ENCODE measurements at places on chromosomes 12 and 14.

DNA sequence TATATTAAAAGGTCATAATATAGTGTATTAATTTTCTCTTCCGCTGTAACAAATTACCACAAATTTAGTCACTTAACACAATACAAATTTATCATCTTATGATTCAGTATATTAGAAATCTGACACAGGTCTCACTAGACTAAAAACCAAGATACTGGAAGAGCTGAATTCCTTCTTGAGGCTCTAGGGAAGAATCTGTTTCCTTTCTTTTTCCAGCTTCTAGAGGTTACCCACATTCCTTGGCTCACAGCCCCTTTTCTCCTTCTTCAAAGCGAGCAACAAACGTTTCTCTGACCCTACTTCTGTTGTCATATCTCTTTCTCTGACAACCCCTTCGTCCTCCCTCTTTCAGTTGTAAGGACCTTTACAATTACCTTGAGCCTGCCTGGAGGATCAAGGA lies 43.4 kb upstream of the AMN1 start:
- DNase-seq: no peak

DNA sequence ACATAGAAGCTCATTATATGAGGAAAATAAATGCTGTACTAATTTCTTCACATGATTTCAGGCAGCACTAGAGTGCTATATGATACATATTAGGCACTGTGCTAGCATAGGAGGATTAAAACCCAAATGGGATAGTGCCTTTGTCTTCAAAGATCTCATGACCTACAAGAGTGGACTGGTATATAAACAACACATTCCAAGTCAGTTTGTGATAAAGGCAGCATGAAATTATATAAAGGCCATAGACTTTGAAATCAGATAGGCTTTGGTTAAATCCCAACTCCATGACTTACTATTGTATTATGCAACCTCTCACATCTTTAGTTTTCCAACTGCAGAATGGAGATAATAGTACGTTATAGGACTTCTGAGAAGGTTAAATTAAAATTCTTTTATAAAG lies 179.7 kb downstream of the RAD51B start:
- no peak for DNase-seq

DNA sequence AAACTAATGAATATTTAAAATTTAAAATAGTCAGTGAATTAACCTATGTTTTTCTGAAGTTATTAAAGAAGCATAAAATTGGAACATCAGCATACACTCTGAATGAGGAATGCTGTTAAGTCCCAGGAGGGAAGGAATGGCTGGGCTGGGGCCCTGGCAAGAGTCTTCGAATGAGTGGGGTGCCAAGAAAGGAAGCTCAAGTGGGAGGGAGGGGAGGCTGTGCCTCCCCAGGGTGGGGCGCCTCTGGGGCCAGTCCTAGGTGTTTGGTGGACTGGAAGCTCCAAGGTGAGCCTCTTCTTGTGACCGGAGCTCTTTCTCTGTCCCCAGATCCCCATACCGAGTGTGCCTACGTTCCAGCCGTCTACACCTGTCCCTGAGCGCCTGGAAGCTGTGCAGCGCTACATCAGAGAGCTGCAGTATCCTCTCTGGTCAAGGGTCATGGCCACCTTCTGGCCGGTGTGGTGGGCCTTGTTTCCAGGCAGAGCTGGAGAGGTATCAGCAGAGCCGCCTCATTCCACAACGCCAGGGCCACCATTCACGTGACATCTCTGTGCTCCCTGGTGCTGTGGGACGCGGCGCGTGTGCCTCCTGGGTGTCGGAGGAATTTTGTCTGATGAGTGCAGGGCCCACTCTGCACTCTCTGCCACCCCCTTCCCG lies 8.5 kb downstream of the VASH1 start:
- DNase-seq: no peak

DNA sequence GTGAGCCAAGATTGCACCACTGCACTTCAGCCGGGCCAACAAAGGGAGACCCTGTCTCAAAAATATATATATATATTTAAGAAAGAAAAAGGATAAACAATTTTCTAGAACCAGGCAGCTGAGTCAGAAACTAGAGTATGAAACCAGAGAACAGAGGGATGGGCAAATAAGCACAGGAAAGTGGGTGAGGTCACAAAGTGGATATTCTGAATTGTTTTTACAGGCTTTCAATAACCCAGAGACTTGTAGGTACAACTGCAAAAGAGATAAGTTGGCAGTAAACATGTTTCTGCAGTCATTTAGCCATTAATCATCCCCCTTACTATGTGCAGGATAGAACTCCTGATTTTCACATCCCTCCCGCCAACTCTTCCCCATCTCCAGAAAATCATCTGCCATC lies 94.2 kb downstream of the BTG1 start:
- DNase-seq: no peak

- no peak for DNase-seq
Observed at GRCh38 chr12:67568055-67568454, 80.5 kb upstream of the DYRK2 start.

GRCh38 chr14:33702293-33702692 lies 248.6 kb downstream of the EGLN3 start:
- DNase-seq: no peak

DNA sequence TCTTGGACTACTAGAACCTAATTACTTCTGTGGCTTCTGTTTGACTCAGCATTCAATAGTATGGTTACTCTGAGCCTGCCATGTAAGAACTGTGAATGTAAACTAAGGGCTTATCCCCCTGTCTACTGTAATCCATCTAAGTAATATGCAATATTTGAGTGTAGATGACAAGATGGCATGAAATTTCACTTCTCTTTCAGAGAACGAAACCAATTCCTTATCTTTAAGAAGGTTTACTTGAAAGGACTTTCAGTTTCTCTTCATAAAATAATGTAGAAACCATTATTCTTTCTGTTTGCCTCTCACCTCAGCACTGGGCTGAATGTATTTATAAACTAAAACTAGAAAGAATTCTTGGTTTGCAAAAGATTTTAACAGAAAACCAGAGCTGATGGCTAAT lies 60.4 kb upstream of the ARID2 start:
- DNase-seq: no peak

DNA sequence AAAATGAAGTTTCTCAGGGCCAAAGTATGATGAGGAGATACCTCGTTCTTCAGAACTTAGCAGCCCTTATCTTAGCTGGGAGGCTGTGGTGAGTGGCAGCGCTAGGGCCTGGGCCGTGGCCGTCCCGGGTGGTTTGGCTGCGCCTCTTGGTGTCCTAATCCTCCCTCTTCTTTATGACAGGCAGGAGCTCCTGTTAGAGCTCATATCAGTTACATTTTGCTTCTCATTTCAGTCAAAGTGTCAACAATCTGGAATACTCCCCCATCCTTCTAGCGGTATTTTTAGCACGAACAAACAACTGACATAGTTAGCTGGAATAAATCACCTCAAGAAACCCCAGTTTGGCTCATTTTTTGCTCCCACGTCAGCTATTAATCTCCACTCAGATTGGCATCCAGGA lies 188.8 kb downstream of the TTC7B start:
- no peak for DNase-seq

GRCh38 chr12:93832131-93832530 lies 155.0 kb downstream of the CRADD start:
- no peak for DNase-seq

DNA sequence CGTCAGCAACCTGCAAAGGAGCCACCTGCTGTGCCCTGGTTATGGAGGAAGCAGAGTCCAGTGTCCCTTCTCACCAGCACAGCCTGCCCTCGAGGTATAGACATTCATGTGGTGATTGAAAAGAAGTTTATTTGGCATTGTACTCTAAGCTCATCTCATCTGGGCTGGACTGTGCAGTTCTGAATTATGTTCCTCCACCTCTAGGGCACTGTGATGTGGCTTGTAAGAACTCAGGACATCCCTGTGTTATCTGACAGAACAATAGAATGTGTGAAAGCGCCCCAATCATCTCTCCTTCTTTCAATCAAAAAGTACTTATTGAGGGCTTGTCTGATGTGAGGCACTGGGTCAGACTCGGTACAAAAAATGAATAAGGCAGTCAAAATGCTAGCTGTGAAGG lies 140.1 kb downstream of the DHRS2 start:
- no peak for DNase-seq

GRCh38 chr14:77133720-77134338 lies 7.8 kb downstream of the ZDHHC22 start:
- peak; percentile 19 for DNase-seq

DNA sequence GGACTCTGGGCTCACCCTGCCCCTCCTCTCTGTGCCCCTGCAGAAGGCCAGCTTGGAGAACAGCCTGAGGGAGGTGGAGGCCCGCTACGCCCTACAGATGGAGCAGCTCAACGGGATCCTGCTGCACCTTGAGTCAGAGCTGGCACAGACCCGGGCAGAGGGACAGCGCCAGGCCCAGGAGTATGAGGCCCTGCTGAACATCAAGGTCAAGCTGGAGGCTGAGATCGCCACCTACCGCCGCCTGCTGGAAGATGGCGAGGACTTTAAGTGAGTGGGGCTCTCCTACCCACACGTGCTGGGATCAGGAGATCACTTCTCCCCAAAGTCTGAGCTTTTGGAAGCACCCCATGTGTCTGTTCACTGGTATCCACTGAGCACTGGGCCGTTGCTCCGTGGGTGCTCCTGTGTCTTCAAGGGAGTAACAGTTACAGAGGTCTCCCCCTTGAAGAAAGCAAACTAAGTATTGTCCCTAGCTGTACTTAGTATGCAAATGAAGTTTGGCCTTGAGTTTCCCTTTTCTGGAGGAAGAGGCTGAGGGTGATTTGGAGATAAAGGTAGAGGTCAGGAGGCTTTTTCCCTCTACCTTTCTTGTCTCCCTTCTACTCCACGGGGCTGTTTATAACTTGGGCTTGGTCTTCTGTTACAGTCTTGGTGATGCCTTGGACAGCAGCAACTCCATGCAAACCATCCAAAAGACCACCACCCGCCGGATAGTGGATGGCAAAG lies 3.3 kb downstream of the KRT18 start:
- DNase-seq: no peak

DNA sequence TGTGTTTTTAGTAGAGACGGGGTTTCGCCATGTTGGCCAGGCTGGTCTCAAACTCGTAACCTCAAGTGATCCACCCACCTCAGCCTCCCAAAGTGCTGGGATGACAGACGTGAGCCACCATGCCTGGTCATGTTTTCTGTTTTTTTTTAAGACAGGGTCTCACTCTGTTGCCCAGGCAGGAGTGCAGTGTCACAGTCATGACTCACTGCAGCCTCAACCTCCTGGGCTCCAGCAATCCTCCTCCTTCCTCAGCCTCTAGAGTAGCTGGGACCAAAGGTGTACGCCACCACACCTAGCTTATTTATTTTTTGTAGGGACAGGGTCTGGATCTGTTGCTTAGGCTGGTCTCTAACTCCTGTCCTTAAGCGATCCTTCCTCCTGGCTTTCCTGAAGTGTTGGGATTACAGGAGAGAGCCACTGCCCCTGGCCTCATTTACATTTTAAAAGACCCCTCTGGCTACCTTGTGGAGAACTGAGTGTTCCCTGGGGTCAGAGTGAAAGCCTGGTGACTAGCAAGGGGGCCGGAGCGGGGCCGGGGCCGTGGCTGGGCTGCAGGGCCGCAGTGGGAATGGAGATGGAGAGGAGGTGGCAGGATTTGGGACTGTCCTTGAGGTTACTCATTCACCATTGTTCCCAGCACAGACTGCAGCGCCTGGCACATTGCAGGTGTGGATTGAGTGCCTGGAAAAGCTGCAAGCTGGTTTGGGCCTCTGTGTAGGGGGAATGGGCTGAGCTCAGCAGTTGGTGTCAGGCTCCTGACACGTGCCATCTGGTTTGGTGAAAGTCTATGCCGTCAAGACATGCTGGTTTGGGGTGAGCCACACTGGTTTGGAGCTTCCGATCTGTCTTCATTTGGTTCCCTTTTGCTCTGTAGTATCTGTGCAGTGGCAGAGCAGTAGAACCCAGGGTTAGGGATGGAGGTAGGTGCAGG lies 18.1 kb downstream of the KMT5A start:
- no peak for DNase-seq

DNA sequence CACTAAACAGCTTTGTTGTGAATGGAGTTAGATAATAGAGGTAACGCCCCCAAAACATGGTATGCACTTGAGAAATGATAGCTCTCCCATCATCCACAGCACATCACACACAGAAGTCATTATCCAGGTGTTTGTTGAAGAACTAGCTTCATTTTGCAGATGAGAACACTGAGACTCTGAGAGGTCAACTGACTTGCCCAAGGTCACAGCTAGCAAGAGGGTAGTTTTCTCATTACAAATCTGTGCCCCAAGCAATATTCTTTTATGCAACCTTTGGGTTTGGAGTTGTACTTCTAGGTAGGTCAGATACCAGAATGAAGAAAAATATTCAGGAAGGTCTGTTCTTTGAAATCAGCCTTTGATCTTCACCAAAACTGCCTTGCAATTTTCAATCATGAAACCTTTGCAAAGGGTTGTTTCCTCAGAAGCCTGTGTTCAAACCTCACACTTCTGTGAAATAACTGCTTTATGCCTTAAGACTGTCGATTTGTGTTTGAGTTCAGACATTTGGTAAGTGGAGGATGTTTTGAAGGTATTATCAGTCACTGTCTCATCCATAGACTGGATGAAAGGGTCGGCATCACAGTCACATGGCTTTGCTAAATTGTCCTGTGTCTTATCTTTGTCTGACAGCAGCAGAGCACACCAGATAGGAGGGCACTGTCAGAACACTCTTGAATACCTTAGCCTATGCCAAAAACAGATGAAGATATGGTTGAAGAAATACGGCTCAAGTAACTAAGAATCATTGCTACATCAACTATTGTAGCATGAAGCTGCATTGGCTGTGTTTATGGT lies 233.2 kb upstream of the BTG1 start:
- DNase-seq: no peak

DNA sequence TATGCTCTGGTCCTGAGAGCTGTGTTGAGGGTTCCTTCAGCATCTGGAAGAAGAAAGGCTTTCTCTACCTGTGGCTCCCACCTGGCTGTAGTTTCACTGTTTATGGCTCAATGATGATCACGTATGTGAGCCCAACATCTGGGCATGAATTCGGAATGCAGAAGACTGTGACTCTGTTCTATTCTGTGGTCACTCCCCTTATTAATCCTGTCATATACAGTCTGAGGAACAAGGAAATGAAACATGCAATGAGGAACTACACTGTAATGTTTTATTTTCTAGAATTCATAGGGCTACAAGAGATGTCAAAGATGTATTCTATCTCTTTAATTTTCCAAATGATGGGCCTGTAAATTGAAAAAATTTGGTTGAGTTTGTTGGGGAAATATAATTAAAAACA lies 10.8 kb upstream of the OR11G2 start:
- no peak for DNase-seq

DNA sequence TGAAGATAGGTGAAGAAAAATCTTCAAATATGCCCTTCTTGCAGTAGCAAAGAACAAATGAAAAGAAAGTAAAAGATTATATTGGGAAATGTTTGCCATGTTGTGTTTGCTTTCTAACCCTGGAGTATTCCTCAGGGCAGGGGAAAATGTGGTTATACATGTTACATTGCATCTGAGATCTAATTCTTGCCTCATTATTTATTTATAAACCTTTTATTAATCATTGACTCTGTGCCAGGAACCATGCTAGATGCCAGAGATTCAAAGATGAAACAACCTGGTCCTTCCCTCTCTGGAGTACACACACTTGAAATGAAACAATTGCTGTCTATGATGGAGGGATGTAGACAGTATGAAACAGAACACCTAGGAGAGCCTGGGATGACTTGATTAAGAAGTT lies 128.1 kb upstream of the HMGA2 start:
- no peak for DNase-seq

GRCh38 chr14:99578541-99579101 lies 25.4 kb downstream of the CCDC85C start:
- no peak for DNase-seq

- DNase-seq: no peak
Observed at GRCh38 chr14:75543253-75543652, 21.0 kb downstream of the BATF start.

All from activated T-cell treated with anti-CD3 and anti-CD28 coated beads for 4 hours (primary cell).